ENCODE measurements at places on chromosomes 11 and 22.

- DNase-seq = no peak
These were observed 17.3 kb upstream of the PLET1 start for GRCh38 chr11:112277941-112278340.

DNA sequence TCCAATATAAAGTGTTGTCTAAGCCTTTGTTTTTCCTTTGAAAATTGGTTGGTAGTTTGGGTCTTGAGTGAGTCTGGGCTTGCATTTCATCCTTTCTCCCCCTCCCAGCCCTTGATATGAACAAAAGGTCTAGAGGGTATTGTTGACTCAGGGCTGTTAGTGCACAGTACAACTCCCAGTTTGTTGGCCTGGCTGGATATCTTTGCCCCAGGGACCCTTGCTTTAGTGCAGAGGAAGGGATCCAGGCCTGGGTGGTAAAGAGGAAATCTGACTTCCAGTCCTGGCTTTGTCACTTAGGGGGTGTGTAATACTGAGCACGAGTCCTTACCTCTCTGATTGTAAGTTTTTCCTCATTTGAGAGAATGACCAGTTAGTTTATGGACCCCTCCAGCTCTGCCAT lies 330.4 kb downstream of the TMEM135 start:
- no peak for DNase-seq

GRCh38 chr11:93143800-93144199 lies 54.0 kb downstream of the SLC36A4 start:
- DNase-seq = no peak

DNA sequence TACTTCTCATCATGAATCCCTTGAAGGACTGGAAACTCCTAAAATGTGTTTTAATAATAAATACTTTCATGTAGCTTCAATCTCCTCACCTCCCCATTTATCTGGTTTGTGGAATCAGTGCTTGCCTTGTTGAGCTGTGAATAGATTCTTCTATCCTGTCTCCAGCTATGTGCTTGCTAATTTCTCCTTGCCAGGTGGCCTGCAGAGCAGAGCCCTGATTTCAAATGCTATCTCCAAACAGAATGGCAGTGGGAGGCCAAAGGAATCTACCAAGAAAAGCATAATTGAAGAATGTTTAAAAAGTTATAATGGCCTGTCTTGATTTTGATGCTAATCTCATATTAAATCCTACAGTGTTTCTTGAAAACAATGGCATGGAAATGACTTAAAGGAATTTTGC lies 309.3 kb upstream of the CHORDC1 start:
- DNase-seq = no peak

DNA sequence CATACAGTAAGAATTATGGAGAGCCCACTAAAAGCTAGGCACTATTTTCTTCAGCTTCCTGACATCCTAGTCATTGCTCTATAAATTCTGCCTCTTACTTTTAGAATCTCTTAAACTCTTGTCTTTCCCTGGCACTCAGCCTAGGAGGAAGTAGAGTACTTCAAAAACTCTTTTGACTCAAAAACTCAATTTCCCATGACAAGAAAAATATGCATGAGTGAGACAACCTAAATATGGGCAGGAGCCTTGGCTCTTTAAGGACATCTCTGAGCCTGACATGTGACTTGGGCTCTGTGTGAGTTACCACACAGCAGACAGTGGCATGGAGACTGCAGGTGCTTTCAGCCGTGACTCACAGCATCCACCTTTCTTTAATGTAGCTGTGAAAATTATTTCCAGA lies 97.5 kb upstream of the CCDC179 start:
- DNase-seq = no peak

- no peak for DNase-seq
These were observed 44.9 kb upstream of the FADD start for GRCh38 chr11:70158201-70158600.

DNA sequence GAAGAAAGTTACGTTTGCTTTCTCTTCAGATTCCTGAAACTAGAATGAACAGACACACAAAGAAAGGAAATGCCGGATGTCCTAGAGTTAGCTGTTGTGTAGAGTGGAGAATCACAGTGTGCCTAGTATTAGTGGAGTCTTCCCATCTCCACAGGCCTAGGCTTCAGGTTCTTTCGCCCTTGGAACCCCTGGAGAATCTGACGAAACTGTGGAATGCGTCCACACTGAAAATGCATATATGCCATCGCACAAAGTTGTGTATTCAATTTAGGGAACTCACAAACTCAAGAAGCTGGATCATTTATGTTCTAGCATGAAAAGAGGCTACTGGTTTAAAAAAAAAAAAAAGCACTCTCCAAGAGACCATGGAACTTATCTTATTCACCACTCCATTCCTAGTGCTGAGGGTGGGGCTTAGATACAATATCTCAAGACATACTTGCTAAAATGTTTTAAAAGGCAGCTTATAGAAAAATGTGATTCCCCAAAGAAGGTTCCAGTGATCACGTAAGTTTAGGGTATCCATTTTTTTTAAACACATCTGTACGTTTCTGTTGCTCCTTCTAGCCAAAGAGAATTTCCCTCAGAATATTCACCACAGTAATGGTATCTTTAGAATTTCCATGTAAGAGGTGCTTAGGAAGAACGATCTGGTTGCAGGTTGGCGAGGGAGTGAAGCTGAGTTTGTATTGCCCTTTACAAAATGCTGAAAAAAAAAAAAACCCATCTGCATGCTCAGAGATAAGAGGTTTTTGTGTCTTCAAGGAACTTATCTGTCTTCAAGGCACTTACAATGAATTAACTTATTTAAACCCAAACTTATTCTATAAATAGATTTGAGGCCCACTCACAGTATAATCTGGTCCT lies 20.0 kb downstream of the MAML2 start:
- DNase-seq = no peak

GRCh38 chr11:94310191-94310875 lies 6.0 kb downstream of the IZUMO1R start:
- DNase-seq = no peak

DNA sequence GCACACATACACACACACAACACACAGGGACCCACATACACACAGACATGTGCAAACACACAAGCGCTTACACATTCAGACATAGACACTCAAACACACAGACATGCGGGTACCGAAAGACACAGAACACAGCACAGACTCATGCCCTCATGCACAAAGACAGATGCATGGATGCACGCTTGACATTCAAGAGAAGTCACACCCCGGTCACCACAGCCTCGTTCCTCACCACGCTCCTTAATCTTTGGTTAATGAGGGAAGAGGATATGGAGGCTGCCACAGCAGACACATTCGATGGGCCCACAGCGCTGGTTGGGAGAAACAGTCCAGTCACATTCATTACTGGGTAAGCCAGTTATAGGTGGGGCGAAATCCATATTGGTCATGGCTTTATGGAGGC lies 51.9 kb upstream of the EIF3D start:
- DNase-seq = no peak

- DNase-seq = no peak
These were observed 19.0 kb downstream of the MPPED2 start for GRCh38 chr11:30567120-30567519.

DNA sequence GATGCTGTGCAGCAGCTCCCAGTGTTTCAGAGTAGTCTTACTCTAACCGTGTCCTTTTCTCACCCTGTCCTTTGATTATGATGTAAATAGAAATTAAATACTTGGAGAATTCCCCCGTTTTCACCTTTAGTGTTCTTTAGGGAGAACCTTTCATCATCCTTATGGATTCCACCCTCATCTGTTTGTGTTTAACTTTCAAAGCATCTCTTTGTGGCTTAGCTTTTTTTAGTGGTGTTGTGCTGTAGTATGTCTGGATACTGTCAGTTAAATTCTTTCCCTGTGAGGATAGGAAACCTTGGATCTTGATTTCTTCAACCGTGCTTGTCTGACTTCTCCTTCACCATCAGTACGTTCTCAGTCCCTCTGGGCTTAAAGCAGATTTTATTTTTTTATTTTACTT lies 48.5 kb downstream of the PPP6R3 start:
- no peak for DNase-seq

DNA sequence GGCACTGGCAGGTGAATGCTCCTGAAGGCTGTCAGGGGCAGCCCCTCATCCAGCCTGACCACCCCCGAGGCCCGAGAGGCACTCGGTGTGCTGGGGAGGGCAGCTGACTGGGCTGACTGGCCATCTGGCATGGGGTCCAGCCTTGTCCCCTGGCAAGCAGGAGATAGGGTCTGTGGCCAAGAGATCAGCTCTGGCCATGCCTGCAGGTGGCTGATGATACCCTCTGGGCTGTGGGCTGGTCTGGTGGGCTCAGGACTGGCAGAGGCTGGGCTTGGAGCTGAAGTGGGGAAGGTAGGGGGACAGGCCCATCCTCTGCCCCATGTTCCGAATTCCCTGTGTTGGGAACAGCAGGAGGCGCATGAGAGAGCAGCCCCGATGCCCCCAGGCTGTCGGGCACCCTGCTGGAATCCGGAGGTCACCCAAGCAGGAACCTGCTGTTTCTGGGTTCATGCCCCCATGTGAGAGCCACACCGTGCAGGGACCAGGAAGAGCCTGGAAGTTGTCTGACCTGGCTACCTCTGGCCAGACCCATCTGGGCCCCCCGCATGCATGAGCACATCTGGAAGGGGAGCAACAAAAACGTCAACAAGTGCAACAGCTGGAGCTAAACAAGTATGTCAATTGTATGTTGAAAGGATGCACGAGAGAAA lies 527.0 kb downstream of the TBC1D22A start:
- no peak for DNase-seq

GRCh38 chr11:60252213-60253108 lies 9.5 kb upstream of the MS4A4E start:
- DNase-seq = no peak

DNA sequence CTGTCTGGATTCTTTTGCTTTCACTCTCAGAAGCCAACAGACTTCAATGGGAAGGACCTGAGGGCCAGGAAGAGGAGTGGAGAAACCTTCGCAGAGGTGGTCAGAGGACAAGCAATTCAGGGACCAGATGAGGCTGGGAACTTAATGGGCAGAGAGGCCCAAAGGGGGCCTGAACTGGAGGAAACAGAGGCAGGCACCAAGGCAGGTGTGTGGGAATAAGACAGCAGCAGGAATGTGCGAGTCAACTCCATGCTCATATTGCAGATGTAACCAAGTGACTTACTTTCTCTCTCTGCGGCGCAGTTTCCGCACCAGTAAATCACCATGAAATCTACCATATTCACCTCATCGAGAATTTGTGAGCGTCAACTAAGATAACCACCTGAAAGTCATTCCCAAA lies 669.1 kb downstream of the NTM start:
- DNase-seq = no peak

GRCh38 chr11:126564566-126564965 lies 209.1 kb downstream of the ST3GAL4 start:
- DNase-seq = no peak

DNA sequence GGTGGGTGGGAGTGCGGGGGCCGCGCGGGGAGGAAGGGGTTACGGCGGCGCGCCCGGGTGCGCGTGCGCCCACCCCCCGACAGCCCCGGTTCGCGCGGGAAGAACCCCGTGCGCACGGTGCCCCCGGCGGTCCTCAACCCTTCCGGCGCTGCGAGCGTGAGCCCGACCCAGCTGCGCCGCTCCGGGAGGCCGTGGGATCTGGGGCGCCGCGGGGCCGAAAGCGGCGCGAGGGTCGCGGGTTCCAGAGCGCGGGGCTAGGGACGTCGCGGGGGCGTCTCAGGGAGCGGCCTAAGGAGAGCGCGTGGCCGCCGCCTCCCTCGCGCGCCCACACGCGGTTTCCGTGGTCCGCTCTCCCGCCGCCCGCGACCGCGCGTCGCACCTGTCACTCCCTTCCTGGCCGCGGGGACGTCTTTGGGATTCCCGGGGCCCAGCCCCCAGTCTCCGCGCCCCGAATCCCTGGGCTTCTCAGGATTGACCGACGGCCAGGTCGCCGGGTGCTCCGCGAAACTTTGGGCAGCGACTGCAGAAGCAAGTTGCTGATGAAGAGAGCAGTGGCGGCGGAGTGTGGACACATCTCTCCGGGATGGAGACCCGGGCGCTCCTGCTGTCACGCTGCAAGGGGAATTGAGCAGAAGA lies 582 bp downstream of the SREBF2 start:
- peak; percentile 48 for DNase-seq

GRCh38 chr11:123145220-123145619 lies 49.8 kb downstream of the CLMP start:
- no peak for DNase-seq

- no peak for DNase-seq
These were observed 25.9 kb upstream of the CCDC34 start for GRCh38 chr11:27388869-27389268.

DNA sequence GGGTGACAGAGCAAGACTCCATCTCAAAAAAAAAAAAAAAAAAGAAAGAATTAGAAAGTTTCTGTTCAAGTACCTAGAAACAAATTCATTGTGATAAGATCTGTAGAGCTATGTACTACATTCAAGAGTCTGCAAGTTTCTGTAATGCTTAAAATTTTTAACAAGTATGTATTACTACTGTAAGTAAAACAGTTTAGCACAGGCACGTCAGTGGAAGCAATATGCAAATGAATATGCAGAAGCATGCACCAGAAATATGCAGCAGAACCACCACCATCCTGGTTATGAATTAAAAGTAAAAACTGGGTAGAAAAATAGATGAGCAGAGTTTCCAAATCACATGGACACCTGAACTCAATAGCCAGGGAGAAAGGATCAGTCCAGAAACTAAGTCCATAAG lies 19.3 kb downstream of the SBF2 start:
- DNase-seq = no peak

- DNase-seq = no peak
These were observed 19.9 kb upstream of the BBOX1 start for GRCh38 chr11:27020751-27021150.

- peak; percentile 64 for DNase-seq
These were observed 669 bp downstream of the MICAL3 start for GRCh38 chr22:18023509-18024275.

DNA sequence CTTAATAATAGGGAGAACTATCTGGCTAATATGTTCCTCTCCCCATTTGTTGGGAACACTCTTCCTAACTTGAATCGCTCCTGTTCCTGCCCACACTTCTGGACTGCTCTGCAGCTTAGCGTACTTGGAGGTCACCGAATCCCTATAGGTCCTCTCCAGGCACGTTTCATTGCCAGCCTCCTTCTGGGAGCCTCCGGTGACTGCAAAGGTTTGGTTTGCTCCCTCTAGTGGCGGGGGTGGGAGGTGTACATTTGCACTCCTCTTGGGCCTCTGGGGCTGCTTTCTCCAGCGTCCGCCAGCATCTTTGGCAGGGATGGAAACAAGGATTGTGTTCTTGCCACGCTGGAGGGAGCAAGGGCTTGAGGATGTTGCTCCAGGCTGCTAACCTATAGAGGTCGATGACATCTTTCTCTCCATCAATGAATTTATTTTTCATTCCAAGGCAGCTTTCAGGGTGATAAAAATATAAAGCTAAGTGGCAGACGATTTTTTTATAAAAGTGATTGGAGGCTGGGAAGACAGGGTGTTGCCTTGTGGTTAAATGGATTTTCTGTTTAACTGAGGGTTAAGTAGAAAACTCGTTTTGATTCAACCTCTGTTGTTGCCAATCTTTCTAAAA lies 48.7 kb downstream of the TSPAN18 start:
- DNase-seq = no peak

DNA sequence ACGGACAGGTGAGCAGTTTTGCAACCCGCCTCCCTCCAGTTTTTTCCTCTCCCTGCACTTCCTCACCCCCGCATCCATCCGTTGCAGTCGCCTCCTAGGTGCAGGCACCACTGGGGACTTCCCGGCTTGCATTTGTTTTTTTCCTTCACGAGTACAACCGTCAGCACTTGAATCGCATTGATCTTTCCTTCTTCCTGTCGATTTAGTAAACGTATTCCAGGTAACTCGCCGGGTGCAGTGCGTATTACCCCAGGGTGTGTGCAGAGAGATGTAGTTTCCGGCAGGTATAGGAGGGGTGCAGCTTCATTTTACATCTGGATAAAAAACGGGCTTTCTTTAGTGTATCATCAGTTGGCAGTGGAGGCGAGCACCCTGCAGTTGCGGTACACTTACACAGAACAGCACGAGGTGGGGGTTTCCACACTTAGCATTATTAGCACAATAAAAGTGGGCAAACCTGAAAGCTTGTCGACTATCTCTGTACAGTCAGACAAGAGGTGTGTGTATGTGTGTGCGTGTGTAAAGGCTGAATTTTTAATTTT lies at the start of gene SORL1-AS1:
Gene SORL1-AS1 (minus strand): TSS at position 359 of the 542 bp plus-strand sequence.
- DNase-seq = no peak
